Activated CD4-positive, CD25-positive, alpha-beta regulatory T cell (primary cell): ENCODE measurements at places on chromosomes 12 and 14.

GRCh38 chr12:107783406-107784376 lies 9.2 kb downstream of the ASCL4 start:
- DNase-seq, result no peak

DNA sequence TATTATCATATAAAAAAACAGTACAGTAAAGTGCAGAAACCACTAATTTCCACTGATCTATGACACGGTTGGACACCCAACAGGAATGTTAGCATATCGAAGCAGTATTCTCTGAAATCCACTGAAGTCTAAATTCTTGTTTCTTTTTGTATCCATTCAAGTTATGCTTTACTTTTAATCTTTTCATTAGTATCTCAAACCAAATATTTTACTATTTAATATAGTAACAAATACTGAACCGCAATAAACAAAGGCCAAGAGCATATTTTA lies 41.1 kb downstream of the ATXN2 start:
- no peak for DNase-seq

- no peak for DNase-seq
These were observed 128.4 kb downstream of the BBS10 start for GRCh38 chr12:76219806-76220205.

DNA sequence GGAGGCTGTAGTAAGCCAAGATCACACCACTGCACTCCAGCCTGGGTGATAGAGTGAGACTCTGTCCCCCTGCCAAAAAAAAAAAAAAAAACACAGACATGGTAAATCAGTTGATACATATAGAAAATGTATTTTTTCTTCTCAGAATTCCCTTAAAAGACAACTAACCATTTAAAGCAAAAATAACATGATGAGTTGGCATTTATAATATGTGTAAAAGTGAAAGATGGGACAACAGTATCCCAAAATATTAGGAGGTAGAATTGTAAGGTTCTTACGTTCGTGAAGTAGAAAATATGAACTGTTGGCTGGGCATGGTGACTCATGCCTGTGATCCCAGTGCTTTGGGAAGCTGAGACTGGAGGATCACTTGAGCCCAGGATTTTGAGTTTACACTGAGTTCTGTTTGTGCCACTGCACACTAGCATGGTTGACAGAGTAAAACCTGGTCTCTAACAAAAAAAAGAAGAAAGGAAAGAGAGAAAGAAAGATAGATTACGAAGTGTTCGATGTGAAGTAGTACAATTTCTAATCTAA lies 296.7 kb downstream of the FBXL14 start:
- DNase-seq, result no peak

- DNase-seq, result no peak
These were observed 37.2 kb downstream of the PRKAB1 start for GRCh38 chr12:119705182-119705581.

DNA sequence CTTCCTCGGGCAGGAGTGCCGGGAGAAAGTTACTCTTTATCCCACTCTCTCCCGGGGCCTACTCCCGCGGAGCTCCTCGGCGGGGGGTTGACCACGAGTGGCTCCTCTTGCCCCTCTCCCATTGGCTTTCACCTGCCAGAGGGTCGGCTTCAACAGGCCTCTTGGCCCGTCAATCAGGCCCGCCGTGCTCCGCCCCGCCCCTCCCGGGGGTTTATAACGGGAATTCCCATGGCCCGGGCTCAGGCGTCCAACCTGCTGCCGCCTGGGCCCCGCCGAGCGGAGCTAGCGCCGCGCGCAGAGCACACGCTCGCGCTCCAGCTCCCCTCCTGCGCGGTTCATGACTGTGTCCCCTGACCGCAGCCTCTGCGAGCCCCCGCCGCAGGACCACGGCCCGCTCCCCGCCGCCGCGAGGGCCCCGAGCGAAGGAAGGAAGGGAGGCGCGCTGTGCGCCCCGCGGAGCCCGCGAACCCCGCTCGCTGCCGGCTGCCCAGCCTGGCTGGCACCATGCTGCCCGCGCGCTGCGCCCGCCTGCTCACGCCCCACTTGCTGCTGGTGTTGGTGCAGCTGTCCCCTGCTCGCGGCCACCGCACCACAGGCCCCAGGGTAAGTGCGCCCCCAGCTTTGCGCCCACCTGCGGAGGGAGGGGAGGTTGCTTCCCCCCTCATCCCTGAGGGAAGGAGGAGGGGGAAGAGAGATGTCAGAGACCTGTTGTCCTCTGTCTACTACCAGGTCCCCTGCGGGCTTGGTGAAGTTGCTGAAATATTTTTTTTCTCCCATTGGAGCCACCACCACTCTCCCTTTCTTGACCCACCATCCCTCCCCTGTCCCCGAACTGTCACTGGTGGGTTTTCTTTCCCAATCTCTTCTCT lies at the start of gene SMOC1:
Gene SMOC1 (plus strand): TSS at position 242 of the 869 bp plus-strand sequence. CDS start 263 bp downstream, at position 505.
- no peak for DNase-seq

DNA sequence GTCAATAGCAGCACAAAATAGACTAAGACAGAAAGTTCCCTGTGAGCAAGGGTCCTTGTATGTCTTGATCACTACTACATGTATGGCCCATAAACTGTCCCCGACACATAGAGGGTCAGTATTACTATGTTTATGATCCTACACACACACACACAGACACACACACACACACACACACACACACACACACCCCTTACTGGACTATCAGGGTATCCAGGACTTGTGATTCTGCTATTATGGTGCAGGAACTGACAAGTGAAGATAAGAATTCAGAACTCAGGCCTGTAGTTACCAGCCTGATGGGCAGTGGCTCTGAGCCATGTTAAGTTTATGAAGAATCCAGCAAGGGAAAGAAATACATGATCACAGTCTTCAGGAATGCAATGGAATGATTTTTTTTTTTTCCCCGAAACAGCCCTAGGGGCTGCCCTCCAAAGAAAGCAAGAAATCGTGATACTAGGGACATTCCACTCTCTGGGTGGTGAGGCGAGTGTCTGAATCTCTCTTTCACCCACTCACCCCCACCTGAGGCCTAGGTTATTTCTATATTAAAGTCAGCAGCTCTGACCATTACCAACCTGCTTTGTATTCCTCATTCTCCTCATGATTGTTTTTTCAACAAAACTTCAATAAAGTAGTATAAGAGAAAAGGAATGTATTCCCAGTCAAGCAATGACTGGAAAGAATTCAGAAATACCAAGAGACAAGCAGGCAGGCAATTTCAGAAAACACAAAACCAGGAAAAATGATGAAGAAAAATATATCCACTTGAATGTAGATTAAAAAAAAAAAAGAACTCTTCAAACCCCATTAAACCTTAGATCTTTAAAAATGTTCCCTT lies 105.8 kb downstream of the AVPR1A start:
- no peak for DNase-seq

DNA sequence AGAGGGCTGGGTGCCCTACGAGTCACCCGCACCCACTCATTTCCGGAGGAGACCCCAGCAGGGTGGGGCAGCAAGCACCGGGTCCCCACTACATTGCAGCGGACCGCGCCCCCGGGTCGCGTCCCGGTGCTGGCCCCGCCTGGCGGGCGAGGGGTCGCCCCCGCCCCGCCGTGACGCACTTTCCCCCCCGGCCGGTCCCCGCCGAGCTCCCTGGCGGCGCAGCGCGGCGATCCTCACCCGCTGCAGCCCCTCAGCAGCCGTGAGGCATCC lies 106.1 kb downstream of the PRICKLE1 start:
- DNase-seq, result no peak

GRCh38 chr12:114420944-114421335 lies 15.0 kb upstream of the TBX5 start:
- no peak for DNase-seq

DNA sequence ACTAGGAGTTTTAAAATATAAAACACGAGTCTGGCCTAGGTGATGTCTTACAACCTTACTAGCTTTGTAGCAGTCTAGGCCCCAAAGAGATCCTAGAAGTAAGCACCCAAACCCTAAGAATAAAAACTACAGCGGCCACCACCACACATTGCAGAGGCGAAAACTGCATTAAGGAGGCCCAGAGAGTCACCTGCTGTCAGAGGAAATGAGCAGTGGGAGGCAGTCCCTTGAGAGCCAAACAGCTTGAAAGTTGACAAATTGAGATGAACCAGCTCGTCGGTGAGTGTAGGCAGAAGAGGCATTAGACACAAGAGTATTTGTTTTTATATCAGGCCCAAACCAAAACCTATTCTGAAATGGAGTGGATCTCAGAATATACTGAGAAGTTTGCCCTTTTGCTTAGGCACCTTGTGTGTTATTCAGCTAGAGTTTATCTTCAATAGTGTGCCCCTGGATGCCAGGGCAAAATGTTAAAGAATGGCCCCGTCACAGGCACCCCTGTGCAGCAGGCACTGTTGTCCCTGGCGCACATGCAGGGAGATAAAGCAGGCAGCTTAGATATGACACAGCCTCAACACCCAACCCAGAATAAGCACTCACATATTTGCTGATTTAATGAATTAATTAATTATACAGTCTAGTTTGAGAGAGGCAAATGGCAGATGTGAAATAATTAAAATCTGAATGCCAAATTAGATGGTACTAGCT lies 56.7 kb downstream of the TTC7B start:
- no peak for DNase-seq

- no peak for DNase-seq
These were observed 74.6 kb downstream of the RERG start for GRCh38 chr12:15146585-15146984.

- no peak for DNase-seq
These were observed 140.3 kb downstream of the SLC38A6 start for GRCh38 chr14:61121355-61121787.

GRCh38 chr12:52542157-52542556 lies 10.8 kb downstream of the KRT71 start:
- no peak for DNase-seq

DNA sequence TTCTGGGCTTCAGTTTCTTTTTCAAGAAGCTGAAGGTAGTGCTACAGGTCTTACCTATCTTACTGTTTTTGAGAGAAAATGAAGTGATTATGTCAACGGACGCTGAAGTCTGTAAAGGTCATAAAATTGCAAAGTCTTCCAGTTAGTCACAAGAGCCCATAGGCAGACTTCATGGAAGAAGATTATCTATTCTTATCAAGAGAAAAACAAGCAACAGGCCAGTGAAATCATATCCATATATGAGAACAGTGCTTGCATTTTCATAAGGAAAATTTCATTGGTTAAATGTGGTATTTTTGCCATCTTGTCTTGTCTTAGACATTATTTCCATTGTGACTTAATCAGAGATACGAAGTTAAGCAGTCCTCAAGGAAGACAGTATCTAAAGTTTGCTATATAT lies 412.7 kb upstream of the SEL1L start:
- no peak for DNase-seq

DNA sequence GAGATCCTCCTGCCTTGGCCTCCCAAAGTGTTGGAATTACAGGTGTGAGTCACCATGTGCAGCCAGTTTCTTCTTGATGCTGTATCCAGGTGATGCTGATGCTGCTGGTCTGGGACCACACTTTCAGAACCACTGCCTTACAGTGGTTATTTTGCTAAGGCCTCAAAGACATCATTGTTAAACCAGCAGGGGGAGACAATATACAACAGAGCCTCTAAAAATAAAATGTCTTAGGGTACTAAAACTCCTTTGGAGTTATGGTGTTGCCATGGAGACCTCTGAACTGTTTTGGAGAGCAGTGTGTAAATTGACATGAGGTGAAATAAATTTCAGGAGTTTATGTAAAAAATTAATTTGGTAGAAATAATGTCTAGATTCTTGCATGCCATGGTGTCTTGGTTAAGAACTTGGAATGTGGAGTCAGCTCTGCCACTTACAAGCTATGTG lies 1.1 kb upstream of the ARG2 start:
- DNase-seq, result no peak

DNA sequence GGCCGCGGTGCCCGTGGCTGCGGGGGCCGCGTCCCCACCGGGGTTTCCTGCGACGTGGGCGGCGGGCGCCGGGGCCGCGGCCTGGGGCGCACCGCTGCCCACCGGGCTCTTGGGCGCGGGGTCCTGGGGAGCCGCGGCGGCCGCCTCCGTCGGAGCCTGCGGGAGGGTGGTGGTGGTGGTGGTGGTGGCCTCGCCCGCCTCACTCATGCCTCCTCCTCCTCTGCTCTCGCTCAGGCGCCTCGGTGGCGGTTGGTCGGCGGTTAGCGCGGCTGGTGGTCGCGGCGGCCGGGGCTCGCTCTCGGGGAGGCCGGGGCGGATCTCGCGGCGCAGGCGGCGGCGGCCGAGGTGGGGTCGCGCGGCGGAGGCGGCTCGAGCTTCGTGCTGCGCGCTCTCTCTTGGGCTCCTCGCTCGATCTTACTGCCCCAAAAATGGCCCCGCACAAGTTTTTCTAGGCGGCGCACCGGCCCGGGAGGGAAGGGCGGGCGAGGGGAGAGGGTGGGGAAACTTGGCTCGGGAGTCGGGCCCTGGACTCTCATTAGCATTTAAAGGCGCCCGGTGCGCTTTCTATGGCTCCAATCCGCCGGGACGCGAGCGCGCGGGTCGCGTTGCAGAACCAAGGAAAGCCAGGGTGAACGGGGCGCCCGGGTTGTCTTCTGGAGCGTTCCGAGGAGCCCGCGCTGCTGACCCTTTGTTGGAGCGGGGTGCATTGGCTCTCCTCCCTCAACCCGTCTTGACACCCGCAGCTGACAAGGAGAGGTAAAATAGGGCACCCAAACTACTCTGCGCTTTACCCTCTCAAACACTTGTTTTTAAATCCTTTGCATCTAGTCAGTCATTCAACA lies at the start of gene YBX3:
Gene YBX3 (minus strand): TSS at position 419 of the 842 bp plus-strand sequence. CDS start 212 bp downstream, at position 207.
- DNase-seq, result no peak

- DNase-seq, result no peak
These were observed 6.9 kb upstream of the ADCY6 start for GRCh38 chr12:48795550-48796455.

- DNase-seq, result no peak
These were observed 746.4 kb upstream of the FLRT2 start for GRCh38 chr14:84783511-84783910.

DNA sequence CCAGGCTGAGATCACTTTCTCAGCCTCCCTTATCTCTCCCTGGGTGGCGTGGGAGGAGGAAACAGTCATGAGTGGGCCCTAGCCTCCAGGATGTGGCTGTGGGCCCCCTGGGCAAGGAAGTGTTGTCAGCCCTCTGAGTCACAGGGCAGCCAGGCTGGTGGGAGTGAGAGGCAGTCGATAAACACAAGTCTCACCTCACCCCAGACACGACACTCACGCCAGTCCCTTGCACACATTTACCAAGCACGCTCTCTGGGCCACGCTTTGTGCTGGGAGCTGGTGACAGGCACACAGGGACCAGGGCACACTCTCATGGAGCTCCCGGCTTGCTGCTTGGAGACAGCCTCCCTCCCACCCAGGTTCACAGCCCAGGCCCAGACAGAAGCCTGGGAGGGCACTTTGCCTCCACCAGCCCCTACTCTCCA lies 1.9 kb upstream of the KRT79 start:
- DNase-seq, result no peak

DNA sequence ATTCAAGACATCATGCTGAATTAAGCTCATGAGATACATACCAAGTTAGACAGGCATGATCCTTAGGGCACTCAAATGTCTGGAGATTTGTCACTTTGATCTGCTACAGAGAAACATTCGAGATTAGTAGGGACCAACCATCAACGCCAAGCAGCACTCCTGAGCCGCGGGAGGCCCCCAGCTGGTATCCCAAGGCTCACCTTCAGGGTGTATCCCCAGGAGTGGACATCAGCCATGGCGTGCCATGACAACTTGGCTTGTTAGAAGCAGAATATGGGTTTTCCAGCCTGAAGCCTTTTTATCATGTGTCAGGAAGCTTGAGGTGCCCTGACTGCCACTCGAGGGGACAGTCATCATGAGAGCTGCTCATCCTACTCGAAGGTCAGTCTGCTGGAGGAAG lies 39.1 kb upstream of the GPHB5 start:
- DNase-seq, result no peak

- DNase-seq, result no peak
These were observed 93.0 kb downstream of the TRHDE start for GRCh38 chr12:72365151-72365550.
